ENCODE measurements at places on chromosomes 4 and X.

DNA sequence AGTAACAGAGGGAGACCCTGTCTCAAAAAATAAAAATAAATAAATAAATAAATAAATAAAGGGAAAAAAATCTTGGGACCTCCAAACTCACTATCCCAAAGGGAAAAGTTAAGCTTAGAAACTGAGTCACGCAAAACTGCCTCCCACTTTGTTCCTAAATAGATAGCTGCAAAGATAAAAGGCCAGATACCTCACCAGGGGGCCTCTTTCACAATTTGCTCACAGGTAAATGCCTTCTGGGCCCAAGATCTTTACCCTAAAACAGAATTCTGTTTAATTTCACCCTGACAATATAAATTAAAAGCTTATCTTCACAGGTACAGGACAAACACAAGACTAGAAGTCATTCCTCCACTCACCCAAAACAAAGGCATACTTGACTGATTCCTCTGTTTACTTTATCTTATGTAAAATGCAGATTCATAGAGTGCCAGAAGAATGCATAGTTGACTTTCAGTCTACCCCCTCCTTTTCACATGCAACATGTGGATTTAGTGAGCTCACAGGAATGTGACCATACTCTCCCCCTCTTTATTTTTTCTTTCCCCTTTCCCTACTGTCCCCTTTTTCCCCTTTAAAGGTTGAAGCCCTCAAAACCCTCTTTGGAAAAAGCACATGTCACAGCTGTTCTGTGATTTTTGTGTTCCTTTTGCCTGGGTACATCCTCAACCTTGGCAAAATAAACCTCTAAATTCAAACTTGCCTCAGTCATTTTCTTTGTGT lies 23.4 kb downstream of the ELF2 start:
- DNase-seq: no peak

DNA sequence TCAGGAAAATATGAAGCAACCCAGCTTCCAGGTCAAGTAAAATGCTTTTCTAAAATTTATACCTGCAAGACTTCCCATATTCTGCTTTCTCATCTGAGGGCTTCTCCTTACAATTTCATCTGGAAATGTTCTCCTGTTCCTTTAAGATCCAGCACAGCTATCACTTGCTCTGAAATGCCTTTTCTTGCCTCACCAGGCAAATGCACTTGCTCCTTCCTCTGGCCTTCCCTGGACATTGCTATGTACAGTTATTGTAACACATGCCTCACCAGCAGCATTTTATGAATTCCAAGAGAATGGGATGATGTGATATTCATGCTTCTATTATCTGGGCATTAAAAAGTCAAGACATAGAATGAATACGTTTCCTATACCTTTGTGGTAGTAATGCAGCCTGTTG lies 842.1 kb upstream of the INTU start:
- no peak for DNase-seq

DNA sequence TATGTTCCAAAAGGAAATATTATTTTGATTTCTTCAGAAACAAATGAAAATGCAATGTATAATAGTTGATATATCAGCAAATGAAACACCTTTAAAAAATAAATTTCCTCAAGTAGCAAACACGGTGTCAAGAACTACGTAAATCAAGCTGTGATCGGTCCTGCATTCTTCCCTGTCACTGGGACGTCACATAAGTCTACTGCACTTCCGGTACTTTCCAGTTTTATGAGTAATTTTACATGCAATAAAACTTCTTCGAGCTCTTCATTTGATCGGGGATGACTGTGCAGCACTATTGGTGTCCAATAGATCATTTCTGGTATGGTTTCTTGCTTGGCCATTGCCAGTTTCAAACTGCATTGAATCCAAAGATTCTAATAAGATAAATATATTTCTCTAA lies 114.0 kb upstream of the VEGFC start:
- DNase-seq: no peak

- no peak for DNase-seq
Observed at GRCh38 chr4:148812101-148812500, 369.9 kb upstream of the NR3C2 start.

- DNase-seq: no peak
Observed at GRCh38 chr4:8262637-8263322, 6.8 kb upstream of the HTRA3 start.

GRCh38 chr4:40731792-40732245 lies 17.9 kb upstream of the NSUN7 start:
- DNase-seq: no peak

All from activated CD8-positive, alpha-beta memory T cell treated with anti-CD3 and anti-CD28 coated beads for 48 hours (primary cell).